Amniotic epithelial cell (primary cell): ENCODE measurements at places on chromosomes 11 and 22.
A peak's percentile ranks its signal among the peaks of the same experiment; 100 is the strongest.

DNA sequence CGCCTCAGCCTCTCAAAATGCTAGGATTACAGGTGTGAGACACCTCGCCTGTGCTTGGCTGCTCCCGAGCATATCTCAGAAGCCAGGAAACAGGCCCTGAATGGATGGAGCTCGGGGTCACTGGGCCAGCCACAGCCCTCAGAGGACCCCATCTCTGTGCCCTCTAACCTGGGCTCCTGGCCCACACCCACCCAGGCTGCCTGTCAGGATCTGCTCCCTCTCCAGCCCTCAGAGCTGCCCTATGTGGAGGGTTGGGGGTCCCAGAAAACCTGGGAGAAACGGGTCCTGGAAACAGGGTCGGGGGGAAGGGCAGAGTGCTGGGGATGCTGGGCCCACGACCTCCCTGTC is 5.2 kb upstream of the CCDC188 start:
- no peak for DNase-seq

DNA sequence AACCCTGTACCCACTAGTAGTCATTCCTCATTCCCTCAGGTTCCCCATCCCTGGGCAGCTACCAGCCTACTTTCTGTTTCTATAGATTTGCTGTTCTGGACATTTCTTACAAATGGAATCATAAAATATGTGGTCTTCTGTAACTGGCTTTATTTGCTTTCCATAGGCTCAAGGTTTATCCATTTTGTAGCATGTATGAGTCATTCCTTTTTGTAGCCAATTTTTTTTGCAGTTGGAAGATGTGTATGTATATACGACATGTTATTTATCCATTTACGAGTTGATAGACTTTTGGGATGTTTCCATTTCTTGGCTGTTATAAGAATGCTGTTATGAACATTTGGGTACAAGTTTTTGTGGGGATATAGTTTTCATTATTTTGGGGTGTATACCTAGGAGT is 130.6 kb downstream of the WNT11 start:
- DNase-seq: no peak

- no peak for DNase-seq
Observed at GRCh38 chr11:15852179-15852578, 504.2 kb downstream of the SOX6 start.

DNA sequence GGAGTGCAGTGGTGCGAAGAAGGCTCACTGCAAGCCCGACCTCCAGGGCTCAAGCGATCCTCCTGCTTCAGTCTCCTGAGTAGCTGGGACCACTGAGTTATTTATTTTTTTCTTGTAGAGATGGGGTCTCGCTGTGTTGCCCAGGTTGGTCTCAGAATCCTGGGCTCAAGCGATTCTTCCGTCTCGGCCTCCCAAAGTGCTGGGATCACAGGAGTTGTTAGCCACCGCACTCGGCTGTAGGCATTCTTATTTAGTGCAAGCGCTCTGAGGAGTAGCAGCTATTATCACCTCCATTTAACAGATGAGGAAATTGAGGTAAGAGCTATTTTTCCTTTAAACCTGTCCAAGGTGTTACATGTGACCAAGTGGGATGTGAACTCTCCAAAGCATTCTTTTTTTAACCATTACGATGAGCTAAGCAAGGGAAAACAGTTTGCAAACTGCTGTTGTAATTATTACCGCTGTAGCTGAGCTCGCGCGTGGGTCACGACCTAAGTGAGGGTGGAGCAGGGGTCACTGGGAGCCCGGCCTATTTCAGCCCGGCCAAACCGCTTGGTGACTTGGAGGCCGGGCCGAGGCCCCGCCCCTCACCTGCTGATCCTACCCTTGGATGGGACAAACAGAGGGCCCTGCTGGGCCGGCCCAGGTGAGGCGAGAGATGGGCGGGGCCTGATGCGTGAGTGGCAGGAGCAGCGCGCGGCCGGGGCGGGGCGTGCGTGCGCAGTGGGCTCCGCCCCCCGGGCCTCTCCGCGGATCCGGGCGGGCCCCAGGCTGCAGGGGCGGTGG is 449 bp upstream of the KREMEN1 start:
- DNase-seq: peak; percentile 50

- DNase-seq: no peak
Observed at GRCh38 chr22:30169002-30169401, 77.6 kb downstream of the LIF start.

- no peak for DNase-seq
Observed at GRCh38 chr22:31321421-31321820, 24.7 kb downstream of the PATZ1 start.

GRCh38 chr22:24142241-24142640 is 39.0 kb upstream of the SUSD2 start:
- no peak for DNase-seq

DNA sequence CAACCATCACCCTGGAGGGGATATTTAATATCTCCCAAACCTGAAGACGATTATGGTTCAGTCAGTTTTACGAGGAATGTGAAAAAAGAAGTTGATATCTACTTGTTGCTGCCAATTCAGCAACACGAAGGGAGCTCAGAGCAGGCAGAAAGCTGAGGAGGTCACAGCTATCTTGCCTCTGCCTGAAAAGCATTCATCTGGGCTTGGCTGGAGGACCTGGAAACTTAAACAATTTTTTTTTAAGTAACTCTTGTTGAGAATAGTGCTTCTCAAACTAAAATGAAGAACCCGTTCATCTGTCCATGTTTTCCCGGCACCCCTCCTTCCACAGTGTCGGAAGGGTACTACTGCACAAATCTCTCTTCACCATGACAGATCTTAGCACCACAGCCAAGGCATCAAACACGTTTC is 98.9 kb downstream of the MICAL3 start:
- DNase-seq: no peak

DNA sequence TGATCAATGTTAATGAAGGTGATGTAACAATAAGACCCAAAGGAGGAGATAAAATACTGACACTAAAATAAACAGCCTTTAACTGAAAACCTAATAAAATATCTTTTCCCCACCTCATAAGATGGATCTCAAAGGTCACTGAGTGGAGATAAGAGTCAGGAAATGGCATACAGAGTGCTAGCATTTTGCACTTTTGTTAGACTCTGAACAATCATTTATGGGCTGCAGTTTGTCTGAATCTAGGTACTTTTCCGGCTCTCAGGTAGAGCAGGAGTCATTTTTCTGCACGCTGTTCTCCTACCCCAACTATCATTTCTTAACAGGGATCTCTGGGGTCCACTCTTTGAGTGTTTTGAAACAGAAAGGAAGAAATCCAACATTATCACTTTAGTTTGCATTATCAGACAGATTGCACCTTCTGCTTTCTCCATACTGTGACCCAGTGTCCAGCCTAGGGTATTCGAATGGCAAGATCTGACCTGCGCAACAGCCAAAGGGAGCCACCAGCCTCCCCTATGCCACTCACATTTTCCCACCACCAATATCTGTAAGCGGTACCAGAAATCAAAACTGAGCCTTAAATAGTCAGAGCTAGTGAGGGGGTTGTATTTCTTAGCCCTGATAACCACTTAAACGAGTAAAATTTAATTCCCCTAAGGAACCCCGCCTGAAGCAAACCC is 863 bp downstream of the SIAE start:
- no peak for DNase-seq

- no peak for DNase-seq
Observed at GRCh38 chr11:119744577-119744976, 15.6 kb upstream of the NECTIN1 start.

DNA sequence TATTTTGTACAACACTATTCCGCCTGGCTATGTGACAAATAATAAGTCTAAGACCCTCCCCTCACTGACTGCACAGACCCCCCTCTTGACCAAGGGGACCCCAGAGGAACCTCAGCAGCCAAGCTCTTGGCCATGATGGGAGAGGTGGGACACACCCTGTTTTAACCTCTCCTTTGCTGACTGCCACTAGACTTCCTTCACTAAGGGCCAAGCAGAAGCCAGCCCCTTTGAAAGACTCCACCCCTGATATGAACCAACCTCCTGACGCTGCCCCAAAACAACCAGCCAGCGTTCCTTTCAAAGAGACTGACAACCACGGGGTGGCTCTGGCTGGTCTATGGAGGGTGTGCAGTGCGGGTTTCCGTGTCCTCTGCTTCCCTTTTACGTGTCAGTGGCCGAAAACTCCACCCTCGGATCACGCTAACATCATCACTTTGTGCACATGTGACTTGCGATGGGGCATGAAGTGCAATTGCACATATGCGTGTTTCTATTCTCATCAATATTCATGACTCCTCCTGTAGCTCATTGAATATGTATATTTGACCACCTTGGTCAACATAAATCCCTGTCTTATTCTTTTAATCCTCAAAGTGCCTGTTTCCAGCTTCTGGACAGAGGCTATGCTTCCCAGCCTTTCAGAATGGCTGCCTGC is 643.9 kb downstream of the TBC1D22A start:
- DNase-seq: no peak

GRCh38 chr11:107716884-107717532 is 5.2 kb upstream of the SLN start:
- no peak for DNase-seq

GRCh38 chr11:129584316-129584715 is 208.7 kb downstream of the BARX2 start:
- no peak for DNase-seq

GRCh38 chr22:29917052-29917902 is 34.3 kb downstream of the MTMR3 start:
- peak; percentile 40 for DNase-seq

GRCh38 chr11:58945663-58946062 is 6.4 kb downstream of the GLYATL1 start:
- DNase-seq: no peak

- no peak for DNase-seq
Observed at GRCh38 chr11:1234054-1234720, 11.3 kb downstream of the MUC5B start.

GRCh38 chr11:46356924-46357482 is 9.7 kb downstream of the DGKZ start:
- peak; percentile 96 for DNase-seq

GRCh38 chr11:92322225-92322624 is 97.6 kb downstream of the FAT3 start:
- no peak for DNase-seq

DNA sequence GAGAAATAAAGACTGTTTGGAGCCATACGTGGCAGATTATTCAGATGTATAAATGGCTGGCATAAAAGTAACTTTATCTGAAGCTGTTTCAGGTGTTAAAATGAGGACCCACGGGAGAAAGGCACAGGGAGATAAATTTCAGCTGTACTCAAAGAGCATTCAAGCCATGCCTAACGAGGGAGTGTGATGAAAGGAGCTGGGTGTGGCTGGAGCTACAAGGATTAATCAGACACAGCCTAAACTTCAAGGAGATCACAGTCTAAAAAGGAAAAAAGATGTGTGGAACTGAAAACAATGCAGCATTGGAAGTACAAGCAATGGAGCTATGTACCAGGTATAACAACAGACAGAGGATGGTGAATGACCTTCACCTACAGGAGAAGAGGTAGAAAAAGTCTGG is 120.8 kb upstream of the APOA1 start:
- DNase-seq: no peak

DNA sequence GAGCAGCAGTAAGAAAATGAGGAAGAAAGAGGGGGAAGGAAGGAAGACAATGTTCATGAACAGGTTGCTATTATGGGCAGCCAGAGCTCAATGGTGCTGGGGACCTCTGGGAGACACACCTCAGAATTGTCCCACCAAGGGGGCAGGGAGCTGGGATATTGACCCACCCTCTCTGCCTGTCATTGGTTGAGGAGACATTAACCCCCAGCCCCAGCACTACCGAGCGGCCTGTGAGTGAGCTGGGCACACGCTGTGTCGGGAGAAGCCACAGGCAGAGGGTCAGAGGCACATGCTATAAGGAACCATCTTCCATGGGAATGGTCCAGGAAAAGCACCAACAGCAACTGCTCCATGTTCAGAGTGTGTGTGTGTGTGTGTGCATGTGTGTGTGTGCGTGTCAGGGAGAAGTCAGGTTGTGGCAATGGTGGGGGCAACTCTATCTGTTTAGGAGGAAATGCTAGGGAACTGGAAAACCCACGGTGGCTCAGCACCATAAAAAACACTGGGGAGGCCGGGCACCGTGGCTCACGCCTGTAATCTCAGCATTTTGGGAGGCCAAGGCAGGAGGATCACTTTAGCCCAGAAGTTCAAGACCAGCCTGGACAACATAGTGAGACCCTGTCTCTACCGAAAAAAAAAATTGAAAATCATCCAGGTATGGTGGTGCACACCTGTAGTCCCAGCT is 49.2 kb downstream of the CD6 start:
- no peak for DNase-seq

DNA sequence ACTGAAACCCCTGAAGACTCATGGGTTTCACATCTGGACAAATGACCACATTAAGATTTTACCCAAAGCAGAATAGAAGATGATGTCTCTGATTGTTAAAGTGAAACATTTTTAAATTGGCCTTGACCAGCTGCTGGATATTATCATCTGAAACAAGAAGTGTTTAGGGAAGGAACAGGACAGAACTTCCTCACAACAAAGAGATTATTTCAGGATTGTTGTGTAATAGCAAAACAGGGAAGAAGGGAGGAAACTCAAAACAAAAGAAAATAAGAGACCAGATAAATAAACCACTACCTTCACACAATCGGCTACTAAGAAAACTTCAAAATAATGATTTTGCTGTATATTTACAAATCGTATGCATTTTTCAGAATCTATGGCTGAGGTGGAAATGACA is 319.2 kb upstream of the API5 start:
- DNase-seq: no peak

DNA sequence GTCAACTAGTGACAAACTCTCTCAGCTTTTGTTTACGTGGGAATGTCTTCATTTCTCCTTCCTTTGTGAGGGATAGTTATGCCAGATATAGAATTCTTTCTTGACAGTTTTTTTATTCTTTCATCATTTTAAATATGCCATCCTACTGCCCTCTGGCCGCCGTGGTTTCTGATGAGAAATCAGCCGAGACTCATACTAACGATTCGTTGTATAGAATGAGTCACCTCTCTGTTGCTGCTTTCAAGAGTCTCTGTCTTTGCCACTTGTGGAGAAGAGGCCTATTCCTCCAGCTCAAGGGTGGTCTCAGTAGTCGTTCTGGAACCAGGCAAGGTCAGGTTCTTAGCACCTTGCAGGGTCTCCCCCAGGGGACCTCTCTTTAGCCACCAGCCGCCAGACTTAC is 8.0 kb downstream of the MYO7A start:
- peak; percentile 76 for DNase-seq

DNA sequence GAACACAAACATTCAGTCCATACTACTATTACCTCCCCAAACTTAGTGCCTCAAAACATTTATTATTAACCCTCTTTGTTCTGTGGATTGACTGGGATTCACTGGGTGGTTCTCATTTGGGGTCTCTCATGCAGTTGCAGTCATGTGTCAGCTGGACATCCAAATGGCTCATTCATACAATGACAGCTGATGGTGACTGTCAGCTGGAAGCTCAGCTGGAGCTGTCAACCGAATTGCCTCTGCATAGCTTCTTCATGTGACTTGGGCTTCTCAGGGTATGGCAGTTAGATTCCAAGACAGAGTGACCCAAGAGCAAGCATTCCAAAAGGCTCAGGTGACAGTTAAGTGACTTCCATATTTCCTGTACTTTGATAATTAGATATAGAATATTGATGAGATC is 85.2 kb downstream of the CCDC34 start:
- no peak for DNase-seq
